ENCODE measurements at places on chromosomes 3 and 15.

GRCh38 chr3:18751514-18751913 lies 326.4 kb upstream of the SATB1 start:
- no peak for DNase-seq

- DNase-seq: no peak
These were observed 33.3 kb downstream of the NPTN start for GRCh38 chr15:73599934-73600333.

- DNase-seq: no peak
These were observed 19.6 kb upstream of the MITF start for GRCh38 chr3:69719587-69720122.

GRCh38 chr3:178308771-178309170 lies 227.5 kb upstream of the KCNMB2 start:
- no peak for DNase-seq

- DNase-seq: no peak
These were observed 106.8 kb downstream of the BBX start for GRCh38 chr3:107629566-107629965.

GRCh38 chr3:9403463-9403862 lies 6.0 kb downstream of the SETD5 start:
- no peak for DNase-seq

DNA sequence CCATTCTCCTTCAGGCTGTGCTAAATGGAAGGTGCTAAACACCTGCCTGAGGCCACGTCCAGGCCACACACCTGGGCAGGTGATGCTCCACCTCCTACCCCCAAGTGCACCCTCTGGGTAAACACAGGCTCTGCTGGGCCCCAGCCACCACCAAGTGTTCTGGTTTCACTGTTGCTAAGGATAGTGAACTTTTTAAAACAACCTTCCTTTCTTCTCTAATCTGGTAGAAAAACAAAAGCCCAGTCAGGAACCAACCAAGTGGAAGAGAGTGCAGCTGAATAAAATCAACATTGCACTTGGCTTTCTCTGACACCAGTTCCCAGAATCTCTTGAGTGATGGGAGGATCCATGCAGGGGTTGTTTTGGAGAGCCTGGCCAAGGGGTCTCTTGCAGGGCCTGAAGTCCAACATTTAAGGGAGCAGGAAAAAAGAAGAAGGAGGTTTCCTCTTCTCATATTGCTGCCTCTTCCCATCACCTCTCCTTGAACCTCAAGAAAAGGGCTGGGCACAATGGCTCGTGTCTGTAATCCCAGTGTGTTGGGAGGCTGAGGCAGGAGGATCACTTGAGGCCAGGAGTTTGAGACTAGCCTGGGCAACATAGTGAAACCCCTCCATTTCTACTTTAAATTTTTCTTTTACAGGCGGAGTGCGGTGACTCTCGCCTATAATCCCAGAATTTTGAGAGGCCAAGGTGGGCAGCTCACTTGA lies 26.2 kb upstream of the ATP13A3 start:
- no peak for DNase-seq

- DNase-seq: no peak
These were observed 748.7 kb upstream of the CFAP20DC start for GRCh38 chr3:59798372-59799086.

- no peak for DNase-seq
These were observed 237.0 kb downstream of the CPNE4 start for GRCh38 chr3:131797776-131798175.

GRCh38 chr15:49877117-49877872 lies 241.7 kb downstream of the ATP8B4 start:
- no peak for DNase-seq

DNA sequence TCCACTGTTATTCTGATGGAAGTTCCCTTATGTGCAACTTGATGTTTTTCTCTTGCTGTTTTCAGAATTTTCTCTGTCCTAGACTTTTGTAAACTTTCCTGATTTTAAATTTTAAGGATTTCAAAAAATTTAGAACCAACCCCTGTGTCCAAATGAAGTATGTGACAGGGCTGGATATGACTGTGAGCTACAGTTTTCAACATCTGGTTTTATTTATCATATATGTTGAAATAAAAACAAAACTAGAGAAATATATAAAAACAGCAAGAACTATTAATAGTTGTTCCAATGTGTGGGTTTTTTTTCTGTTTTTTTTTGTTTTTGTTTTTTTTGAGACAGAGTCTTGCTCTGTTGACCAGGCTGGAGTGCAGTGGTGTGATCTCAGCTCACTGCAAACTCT lies 47.4 kb upstream of the PSMD6 start:
- no peak for DNase-seq

- DNase-seq: no peak
These were observed 110.0 kb downstream of the OPA1 start for GRCh38 chr3:193702967-193703366.

DNA sequence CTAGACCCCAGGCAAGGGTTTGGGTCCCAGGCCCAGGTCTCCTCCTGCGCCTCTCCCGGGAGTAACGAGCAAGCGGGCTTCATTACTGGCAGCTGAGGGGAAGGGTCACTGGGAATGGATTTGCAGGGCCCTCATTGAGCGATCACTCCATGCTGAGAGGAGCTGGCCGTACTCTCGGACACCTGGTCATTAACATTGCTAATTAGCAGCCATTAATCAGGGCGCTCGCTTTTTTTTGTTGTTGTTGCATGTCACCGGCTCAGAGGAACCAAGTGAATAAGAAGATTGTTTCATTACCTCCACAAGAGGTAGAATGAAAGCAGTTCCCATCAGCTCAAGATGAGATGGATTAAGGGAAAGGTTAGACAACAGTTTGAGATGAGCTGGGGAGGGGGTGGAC lies 293.0 kb upstream of the ATP11B start:
- DNase-seq: no peak

DNA sequence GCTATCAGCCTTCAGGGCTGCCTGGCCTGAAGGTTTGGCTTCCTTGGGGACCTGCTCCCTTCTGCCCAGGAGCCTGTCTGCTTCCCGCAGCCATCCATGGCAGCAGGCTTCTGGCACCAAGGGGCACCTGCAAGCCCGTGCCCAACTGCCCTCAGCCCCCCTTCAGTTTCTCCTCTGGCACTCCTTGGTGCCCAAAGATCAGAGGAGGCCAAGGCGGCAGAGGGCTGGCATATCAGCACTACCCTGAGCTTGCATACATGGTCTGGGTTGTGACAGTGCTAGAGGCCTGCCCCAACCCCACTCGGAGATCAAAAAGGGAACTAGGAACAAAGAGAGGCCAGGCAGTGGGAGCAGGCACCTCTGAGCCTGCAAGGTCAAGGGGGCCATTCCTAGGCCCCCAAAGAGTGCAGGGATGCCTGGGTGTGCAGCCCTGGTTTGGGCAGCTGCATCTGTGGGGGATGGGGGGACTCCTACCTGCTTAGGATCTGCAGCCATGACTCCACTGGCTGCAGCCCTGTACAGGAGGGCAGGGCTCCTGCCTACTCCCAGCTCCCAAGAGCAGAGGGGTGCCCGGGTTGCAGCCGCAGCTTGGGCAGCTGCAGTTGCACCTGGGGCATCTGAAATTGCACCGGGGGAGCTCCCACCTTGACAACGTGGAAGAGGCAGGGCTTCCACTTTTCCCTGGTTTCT lies 76.2 kb upstream of the TP63 start:
- DNase-seq: no peak

GRCh38 chr3:115913069-115913686 lies 289.9 kb downstream of the GAP43 start:
- DNase-seq: no peak

- DNase-seq: no peak
These were observed 364.1 kb upstream of the THBS1 start for GRCh38 chr15:39216816-39217215.

DNA sequence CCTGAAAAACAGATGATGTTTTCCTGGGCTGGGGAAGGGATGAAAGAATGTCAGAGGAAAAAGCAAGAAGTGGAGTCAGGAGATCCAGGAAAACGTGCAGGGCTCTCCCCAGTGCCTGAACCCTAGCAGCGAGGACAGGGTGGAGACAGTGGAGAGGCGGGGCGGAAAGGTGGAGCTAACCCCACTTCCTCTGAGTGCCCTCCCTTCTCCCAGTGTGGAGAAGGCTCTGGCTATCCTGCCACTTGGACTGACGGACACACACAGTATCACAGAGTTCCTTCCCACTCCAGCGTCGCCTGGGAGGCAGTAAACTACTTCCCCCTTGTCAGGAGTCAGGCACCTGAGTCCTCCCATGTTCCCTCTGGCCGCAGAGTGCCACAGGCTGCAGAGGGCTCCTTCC lies 125.3 kb upstream of the CHRNA7 start:
- DNase-seq: no peak

DNA sequence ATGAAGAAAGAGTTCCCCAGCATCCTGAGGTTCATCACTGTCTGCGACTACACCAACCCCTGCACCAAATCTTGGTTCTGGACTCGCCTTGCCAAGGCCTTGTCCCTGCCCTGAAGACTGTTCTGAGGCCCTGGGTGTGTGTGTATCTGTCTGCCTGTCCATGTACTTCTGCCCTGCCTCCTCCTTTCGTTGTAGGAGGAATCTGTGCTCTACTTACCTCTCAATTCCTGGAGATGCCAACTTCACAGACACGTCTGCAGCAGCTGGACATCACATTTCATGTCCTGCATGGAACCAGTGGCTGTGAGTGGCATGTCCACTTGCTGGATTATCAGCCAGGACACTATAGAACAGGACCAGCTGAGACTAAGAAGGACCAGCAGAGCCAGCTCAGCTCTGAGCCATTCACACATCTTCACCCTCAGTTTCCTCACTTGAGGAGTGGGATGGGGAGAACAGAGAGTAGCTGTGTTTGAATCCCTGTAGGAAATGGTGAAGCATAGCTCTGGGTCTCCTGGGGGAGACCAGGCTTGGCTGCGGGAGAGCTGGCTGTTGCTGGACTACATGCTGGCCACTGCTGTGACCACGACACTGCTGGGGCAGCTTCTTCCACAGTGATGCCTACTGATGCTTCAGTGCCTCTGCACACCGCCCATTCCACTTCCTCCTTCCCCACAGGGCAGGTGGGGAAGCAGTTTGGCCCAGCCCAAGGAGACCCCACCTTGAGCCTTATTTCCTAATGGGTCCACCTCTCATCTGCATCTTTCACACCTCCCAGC lies 2.9 kb downstream of the MYD88 start:
- no peak for DNase-seq

DNA sequence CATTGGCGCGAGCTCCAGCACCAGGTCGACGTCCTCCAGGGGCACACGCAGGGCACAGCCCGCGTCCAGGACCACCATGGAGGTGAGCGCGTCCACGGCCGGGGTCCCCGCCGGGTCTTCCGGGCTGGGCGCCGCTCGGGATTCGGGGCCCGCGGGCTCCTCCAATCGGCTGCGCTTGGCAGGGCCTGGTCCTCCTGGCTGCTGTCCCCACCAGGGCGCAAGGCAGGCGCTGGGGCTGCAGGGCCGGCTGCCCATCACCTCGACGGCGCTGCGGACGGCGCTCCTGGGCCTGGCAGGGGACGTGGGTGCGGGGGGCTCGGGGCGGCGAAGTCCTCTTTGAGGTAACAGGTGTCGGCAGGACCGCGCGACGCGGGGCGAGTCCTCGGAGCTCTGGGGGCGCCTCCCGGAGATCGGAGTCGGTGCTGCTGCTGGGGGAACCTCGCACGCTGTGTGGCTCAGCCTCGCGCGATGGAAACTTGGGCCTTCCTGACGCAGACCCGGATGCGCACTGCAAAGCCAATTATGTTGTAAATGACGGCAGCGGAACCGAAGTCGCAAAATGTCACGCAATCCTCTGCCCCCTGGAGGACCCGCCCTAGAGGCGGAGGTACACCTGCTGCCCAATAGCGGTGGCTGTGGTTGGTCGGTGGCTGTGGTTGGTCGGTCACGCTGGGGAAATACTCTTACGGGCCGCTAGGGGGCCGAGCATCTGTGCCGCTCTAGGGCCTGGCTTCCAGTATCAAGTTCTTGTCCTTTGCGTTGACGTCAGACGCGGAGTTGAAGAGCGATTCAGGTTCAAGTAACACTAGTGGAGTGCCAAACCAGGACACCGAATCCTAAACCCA lies at the start of gene PRR23C:
Gene PRR23C, minus strand, starts transcription at position 527 of the 845 bp plus-strand sequence. Its CDS starts 272 bp downstream, at position 255.
- DNase-seq: no peak

DNA sequence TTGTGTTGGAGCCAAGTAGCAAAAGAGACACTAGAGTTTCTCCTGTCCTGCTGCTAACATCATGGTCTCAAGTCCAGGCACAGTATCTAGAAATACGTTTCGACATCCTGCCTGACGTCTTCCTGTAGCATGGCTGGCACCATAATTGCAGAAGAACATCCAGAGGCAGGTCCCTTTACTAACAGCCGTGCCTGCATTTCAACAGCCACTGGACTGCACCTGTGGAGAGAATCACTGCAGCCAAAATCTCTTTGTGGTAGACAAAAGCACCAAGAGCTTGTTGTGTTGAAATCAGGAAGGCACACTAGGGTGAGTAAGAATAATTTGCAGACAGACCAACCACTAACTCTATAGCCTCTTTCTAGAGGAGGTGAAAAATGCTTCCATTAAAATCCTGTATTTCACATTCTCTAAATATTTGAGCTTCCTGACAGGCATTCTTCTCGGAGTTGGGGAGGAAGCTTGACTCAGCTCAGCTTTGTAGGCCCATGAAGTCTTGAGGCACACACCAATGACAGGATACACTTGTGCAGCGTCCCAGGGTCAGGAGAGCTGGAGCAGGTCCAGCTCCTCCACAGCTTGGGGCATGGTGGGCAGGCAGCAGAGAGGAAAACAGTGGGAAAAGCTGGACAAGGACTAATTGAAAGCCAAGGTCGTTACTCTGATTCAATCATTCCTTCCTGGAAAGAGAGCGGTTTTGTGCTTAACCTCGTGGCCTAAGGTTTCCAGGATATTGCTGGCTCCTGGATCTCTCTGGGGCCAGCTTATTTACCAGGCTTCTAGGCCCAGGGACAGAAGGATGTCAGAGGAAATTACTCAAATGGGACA lies 244.9 kb downstream of the FAM43A start:
- no peak for DNase-seq

- no peak for DNase-seq
These were observed 227.4 kb upstream of the AZI2 start for GRCh38 chr3:28575746-28576613.

DNA sequence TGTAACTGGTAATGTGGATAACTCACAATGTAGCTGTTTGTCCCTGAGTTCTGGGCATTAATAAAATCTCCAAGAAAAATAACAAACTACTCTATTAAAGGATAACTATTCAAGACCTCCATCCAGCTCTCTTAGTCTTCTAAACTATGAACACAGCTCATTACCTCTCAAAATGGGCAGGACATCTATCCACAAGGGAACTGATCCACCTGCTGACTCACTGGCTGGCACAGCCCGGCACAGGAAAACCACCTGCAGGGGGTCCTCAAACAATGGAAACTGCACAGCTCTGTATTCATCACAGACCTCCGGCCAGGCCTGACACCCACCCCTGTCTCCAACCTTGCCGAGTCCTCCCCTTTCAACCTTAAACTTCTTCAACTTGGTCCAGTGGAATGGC lies 255.4 kb downstream of the TJP1 start:
- no peak for DNase-seq

GRCh38 chr3:32816439-32817256 lies 1.1 kb upstream of the TRIM71 start:
- no peak for DNase-seq

- no peak for DNase-seq
These were observed 64.2 kb downstream of the CYFIP1 start for GRCh38 chr15:22915866-22916515.

DNA sequence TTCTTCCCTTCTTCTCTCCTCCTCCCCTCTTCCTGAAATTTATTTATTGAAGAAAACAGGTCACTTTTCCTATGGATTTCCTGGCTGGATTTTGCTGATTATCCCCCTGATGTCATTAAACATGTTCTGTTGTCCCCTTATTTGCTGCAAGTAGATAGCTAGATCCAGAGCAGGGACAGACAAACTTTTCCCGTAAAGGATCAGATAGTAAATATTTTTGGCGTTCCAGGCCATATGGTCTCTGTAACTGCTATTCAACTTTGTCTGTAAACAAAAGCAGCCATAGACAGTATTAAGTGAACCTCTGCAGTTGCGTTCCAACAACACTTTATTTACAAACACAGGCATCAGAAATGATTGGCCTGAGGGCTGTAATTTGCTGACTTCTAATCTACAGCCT lies 241.3 kb downstream of the NEK10 start:
- DNase-seq: no peak

Measured in stimulated activated CD8-positive, alpha-beta memory T cell treated with anti-CD3 and anti-CD28 coated beads, Interleukin-2, amount 100 ng/mL, for 1 hour (primary cell).